Pons (tissue), 1 donor: ENCODE measurements at places on chromosomes 4 and X.

GRCh38 chr4:28009541-28009940, 1148.9 kb downstream of the STIM2 start:
- no peak for DNase-seq

GRCh38 chr4:61011051-61011450, 189.1 kb upstream of the ADGRL3 start:
- no peak for DNase-seq

GRCh38 chr4:152115794-152116193, 355.0 kb upstream of the GATB start:
- DNase-seq, result no peak

GRCh38 chrX:69493193-69493592, 10.9 kb upstream of the NALF2 start:
- DNase-seq, result peak; percentile 6

DNA sequence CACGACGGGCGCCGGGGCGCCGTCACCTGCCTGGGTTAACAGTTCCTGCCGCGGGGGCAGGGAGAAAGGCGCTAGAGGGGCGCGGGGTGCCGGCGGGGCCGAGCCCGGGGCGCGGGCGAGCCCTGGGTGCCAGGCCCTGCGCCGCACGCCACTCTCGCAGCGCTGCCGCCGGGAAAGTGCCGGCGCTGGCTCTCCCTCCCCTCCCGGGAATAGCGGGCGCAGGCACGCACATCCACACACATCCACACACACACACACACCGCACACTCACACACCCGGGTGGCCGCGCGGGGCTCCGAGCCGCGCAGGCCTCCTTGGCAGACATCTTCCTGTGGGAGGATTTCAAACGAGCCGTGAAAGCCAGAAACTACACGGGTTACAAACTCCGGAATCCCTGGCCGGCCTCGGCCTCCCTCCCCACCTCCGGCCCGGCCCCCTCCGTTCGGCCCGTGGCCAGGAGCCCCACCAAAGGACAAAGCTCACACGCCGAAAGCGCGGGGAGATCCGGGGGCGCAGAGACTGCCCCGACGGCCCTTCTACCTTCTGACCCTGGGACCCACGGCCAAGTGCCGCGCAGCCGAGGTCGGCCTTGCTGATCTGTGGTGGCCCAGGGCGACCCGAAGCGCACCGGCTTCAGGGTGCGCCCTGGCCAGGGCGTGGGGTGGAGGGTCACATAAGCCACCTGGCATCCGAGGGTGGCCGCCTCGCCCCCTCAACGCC, 92.3 kb downstream of the BCOR start:
- no peak for DNase-seq

- DNase-seq, result no peak
These were observed 269.8 kb downstream of the BCOR start for GRCh38 chrX:39827951-39828350.

DNA sequence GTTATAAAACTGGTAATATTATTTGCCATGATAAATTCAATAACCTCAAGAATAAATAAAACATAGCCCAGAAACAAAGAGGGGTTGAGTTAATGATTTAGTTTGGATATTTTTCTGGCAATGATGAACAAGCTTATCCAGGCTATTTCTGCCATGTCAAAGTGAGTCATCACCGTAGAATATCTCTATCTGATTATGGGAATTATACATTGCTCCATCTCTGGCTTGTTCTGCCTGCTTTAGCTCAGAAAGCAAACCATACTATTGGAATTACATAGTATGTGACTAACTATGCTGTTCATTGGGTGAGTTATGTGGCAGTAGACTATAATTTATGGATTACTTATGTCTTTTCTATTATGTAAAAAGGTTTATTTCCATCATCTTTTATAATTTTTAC, 680.1 kb upstream of the AADAT start:
- no peak for DNase-seq

DNA sequence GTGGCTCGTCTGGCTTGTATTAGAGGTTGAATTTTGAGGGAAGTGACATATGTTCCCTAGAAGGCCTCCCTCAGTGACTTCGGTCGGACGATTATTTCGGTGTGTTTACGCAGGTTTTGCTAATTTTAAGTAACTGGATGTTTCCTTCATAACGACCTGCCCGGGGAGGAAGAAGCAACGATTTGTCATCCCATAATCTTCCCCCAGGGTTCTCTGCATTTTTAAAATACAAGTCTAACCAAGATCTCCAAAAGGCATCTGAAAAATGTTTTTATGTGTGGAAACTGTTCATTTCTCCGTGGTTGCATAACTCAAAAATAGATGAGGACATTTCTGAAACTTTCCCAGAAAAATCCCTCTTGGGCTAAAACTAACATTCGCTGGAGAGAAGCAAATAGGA, 195.4 kb downstream of the SHOX start:
- no peak for DNase-seq

- no peak for DNase-seq
These were observed 192.3 kb upstream of the ANKRD50 start for GRCh38 chr4:124904723-124905388.

DNA sequence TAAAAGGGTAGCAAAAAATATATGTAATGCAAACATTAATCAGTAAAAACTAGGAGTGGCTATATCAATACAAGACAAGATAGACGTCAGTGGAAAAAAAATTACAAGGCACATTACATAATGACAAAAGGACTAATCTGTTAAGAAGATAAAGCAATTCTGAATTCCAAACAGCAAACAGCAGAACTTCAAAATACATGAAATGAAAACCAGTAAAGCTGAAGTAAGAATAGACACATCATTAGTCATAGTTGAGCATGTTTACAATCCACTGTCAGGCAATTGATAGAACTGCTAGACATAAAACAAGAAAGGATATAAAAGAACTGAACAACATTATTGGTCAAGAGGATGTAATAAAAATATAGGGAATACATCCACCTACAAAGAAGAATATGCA, 12.2 kb downstream of the SULT1B1 start:
- DNase-seq, result no peak

- no peak for DNase-seq
These were observed at the start of gene KIT for GRCh38 chr4:54657551-54658251. TSS of gene KIT (plus strand) at chr4:54657957. CDS start at chr4:54658015, 58 bp downstream.

- DNase-seq, result no peak
These were observed 51.5 kb downstream of the PSAPL1 start for GRCh38 chr4:7383266-7383665.

- no peak for DNase-seq
These were observed 66.5 kb downstream of the TIGD2 start for GRCh38 chr4:89177807-89178206.

- DNase-seq, result no peak
These were observed 24.3 kb downstream of the UPF3B start for GRCh38 chrX:119828446-119828845.

- DNase-seq, result no peak
These were observed 363.9 kb upstream of the PPP1R2C start for GRCh38 chrX:43141885-43142284.

DNA sequence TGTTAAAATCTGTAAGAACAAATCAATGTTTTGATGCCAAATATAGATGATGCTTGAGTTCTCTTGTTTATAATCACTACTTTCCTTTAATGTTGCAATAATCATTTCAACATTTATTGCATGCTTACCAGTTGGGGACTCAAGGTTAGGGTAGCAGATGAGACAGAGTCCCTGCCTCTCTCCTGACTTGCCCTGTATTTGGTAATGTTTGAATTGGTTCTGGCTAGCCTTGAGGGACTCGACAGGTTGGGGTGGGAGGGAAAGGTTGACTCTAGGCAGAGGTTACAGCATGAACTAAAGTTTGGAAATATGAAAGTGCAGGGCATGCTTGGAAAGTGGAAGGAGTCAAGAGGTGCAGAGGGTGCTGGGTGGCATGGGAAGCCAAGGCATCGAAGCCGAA, 2.0 kb downstream of the SEC24B start:
- no peak for DNase-seq

DNA sequence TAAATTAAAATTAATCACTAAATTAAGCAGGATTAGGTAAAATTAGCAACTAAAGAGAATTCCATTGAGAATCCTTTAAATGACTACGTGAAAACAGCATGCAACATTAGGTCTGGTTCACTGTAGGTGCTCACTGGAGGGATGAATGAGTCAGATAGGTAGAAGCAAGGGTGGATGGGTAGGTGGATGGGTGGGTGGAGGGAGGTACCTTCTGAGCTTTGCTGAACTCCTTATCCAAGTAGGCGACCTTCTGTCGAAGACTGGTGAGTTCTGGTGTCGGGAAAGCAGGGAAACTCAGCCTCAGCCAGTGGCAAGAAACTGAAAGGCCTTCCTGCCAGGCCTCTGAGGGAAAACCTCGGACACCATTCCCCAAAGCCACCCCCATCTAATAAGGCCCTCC, 3.0 kb downstream of the GRIPAP1 start:
- DNase-seq, result no peak

DNA sequence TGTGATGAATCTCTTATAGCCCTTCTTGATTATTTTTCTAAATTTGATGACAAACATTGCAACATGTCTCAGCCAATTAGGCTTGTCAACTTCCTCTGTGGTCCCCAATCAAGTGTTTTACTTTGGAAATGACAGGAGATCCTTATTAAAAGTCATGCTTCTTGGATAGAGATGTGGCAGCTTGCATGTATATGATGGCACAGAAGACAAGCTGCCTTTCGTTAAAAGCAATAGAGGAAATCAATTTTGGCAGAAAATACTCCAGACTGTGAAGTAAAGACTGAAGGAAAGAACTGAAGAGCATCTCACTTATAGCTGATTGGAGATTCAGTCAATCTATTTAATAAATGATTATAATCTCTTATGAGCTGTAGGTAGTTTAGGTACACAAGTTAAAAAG, 419.6 kb downstream of the PCDH7 start:
- no peak for DNase-seq

- no peak for DNase-seq
These were observed 627 bp upstream of the HSD17B11 start for GRCh38 chr4:87391576-87392054.

GRCh38 chr4:35520059-35520458, 724.3 kb downstream of the ARAP2 start:
- DNase-seq, result no peak

DNA sequence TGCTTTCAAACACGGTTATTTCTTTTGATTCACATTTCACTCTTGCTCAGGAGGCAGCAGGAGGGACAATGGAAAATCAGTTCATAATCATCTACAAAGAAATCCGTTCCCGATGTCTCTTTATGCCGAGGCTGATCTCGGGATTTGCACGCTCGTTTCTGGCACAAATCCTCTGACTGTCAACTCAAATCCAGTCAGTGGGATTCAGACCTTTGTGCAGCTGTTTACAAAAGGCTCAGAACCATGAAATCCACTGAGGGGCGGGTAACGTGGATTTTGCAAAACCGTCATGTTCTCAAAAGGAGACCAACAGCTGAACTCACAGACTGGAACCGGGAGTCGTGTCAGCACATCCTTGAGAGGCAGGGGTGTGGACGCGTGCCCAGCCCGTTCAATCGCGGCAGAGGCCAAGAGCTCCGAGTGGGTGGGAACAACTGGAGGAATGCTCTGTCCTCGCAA, 46.4 kb downstream of the ACOX3 start:
- peak; percentile 72 for DNase-seq

GRCh38 chr4:150323406-150324325, 245.4 kb downstream of the DCLK2 start:
- DNase-seq, result no peak

- no peak for DNase-seq
These were observed 157.5 kb upstream of the ANKRD50 start for GRCh38 chr4:124869961-124870495.

DNA sequence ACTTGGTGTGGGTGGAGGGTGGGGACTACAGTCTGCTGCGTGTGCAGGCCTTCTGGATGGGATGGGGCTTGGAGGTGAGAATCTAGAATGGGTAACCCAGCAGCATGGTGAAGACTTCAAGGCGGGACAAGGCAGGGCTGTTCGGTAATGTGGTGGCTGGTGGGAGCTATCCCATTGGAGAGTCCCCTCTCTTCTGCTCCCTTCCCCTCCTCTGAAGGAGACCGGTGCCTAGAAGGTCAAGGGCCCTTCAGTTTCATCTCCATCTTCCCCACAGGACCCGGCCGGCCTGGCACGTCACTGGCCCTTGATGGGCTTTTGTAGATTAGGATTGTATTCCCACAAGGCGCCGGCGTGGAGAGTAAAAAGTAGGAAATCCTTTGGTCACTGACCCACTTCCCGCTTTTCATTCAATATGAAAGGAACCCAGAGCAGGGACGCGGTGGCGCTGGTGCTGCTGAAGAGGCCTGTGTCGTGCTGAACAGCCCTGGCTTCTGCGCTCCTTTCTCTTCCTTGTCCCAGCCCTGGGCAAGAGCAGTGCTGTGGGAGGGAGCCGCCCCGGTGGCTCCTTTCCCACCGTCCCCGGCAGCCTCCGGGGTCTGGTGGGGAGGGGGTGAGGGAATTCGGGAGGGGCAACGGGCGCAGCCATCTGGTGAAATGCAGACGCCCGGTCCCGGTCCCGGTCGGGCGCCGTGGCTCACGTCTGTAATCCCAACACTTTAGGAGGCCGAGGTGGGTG, 7.3 kb upstream of the HMGB3 start:
- DNase-seq, result no peak

GRCh38 chr4:55356991-55357461, 11.0 kb downstream of the SRD5A3 start:
- no peak for DNase-seq

DNA sequence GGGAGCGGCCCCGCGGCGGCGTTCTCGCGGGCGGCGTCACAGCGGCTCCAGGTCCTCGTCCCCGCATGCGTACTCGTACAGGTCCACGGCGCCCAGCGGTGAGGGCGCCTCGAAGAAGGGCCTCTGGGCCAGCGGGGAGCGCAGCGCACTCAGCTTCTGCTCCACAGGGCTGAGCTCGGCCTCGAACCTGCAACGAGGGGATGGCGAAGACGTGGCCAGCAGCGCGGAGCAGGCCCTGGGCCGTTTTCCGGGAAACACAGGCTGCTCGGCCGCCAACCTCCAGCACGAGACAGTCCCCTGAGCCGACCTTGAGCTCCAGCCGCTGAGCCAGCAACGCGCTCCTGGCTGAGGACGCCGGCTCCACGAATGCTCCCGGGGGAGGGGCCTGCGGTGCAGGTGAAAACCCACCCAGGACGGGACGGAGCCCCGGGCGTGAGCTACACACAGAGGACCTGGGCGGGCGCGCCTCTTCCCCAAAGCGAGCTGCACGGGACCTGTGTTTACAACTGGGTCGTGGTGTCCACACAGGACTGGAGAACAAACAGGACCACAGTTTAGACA, 15.8 kb upstream of the GTPBP6 start:
- no peak for DNase-seq

DNA sequence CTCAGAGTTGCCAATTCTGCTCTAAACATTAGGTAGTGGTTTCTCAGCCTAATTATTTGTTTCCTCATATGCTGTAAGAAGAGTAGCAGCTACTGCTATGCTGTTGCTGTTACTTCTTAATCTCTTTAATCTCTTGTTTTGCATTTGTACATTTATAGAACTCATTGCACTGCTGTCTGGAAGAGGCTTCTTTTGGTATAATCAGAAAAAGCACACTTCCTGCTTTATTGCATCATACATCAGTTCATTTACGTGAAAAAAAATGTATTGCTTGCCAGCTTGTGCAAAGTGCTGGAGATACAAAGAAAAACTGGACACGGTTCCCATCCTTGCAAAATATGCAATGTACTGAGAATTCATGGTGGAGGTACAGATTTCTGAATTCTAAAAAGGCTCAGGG, 332.0 kb downstream of the GRXCR1 start:
- no peak for DNase-seq

- DNase-seq, result no peak
These were observed 52.5 kb downstream of the LHFPL1 start for GRCh38 chrX:112627206-112627605.
